GM23338 (cell line): ENCODE measurements at places on chromosomes 7 and 10. TPM values are rescaled to one million over a fixed set of nuclear protein-coding genes. Genes with fewer than 3 reads are reported as not detected.

DNA sequence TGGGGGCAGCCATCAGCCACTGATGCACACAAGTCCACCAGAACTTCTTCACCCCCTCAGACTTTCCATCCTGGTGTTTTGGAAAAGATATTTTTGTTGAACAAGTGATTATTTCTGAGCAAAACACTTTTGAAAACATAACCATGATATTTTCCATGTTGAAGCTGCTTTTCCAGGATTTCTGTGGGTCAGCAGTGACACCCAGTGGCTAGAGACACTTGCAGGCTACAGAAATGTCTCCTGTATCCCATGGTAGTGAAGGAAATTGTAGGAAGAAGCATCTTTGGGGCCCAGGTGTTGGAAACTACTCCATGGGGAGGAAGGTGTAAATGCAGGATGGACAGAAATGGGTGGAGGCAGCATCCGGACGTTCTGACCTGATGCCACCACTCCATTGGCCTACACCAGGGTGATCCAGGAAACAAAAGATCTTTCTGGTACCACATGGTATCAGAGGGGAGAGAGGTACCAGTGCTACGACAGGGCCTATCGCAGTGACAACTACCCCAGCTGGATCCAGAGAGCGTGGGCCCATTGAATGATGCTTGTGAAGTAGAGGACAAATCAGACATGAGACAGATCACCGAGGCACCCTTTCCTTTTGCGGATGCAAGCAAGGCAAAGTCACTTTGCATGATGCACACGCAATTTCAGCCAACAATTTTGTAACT, 111.7 kb upstream of the COBL start:
- peak; percentile 61 for DNase-seq

DNA sequence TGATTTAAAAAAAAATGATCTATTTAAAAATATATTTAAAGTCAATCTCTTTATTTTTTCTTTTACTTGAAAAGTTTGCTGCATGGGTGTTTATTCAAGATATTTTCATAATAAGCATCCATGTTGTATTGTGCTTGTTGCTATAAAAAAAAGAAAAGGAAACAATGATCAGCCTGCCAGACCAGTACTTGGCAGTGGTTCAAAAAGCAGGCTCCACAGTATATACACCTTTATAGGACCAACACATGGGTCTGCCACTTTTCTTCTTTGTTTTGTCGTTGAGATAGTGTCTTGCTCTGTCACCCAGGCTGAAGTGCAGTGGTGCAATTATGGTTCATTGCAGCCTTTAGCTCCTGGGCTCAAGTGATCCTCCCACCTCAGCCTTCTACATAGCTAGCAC, 228.0 kb downstream of the TWIST1 start:
- no peak for DNase-seq

GRCh38 chr7:68963552-68963951, 634.7 kb upstream of the AUTS2 start:
- no peak for DNase-seq

SH2B2 gene
- total RNA-seq, result 21.9 and 30.3 TPM in 2 replicates

- no peak for DNase-seq
Measured at GRCh38 chr10:95517536-95518454, 43.4 kb downstream of the SORBS1 start.
